HL-60 (cell line): ENCODE measurements at places on chromosomes 3 and 15.

DNA sequence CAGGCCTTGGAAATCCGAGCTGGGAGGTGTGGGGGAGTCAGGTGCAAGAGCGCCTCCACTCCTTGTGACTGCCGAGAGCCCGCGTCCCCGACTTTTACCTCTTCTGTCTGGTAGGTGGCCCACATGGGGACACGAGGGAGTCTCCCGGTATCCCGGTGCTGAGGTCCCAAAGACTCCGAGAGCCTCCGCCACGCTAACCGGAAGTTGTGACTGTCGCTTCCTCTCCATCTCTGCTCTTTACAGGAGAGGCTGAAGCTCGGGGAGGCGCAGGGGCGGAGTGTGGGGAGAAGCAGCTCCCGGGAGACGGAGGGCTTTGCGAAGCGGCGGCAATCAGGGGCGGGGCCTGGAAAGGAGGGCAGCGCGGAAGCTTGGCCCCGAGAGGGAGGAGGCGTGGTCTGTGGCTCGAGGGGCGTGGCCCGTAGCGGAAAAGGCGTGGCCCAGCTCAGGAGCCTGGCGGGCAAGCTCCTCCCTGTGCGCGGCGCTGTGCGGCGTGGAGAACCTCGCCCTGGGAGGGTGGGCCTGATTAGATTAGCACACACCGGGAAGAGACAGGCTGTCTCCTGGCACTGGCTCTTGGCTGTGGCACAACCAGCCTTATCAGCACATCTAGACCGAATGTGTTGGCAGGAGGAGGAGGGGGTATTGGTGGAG, 143.9 kb downstream of the GABRB3 start:
- no peak for DNase-seq

- no peak for DNase-seq
Measured at GRCh38 chr3:123880998-123881561, 3.1 kb downstream of the MYLK start.

- no peak for DNase-seq
Measured at GRCh38 chr15:93210995-93211394, 122.0 kb upstream of the RGMA start.

GRCh38 chr3:171783086-171783485, 27.2 kb downstream of the PLD1 start:
- DNase-seq: no peak

DNA sequence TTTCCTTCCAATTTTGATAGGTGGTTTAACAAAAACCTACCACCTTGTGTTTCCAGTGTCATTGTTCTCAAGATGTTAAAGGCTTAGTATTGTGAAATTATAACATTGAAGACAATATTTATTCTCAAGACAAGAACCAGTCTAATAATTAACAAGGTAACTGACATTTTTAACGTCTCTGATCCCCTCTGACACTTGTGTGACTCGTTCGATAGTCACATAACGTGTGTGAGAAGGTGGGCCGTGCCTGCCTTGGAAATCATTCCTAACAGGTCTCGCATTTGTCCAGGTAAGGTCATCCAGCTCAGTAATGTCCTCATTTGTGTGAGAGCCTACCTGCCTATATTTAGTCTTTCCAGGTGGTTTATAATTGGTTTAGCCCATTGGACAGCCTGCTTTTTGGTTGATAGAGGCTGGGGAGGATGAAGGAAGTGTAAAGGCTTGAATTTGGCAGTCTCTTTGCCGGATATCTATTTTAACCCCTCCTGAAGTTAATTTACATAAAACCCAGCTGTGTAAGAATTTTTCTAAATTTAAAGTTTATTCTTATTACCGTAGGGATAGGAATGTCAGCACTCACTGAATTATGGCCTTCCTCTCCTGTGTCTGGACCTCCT, 94.4 kb downstream of the AKAP13 start:
- no peak for DNase-seq

DNA sequence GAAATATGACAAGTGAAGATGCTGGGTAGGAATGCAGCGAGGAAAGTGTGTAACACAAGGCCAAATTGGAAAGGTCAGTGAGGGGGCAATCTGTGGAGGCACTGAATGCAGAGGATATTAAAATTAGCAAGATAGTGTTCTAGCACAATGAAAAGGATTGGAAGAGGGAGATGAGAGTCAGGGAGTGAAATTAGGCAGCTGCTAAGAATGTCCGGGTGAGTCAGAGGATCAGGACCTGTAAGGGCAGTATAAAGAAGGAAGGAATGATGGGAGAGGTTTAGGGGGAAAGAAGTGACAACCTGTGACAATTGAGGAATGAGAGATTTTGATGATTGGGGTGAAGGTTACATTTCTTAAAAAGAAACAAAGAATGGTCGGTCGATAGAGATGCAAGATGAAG, 103.5 kb downstream of the UBE3A start:
- no peak for DNase-seq

DNA sequence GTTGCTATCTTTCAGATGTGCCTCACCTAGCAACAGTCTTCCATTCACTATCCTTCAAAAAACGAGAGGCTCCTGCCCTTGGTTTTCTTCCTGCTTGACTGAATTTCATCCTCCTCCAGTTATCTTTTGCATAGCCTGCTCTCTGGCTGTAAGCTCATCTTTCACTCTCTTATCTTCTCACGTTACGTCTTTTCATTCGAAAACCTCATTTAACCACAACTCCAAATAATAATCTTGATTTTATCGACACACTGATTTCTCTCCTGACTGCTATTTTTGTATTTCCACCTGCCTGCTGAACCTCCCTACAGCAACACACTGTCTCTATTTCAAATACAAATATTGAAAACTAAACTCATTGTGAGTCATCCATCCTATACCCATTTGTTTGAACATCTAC, 230.7 kb upstream of the TMC3 start:
- no peak for DNase-seq

DNA sequence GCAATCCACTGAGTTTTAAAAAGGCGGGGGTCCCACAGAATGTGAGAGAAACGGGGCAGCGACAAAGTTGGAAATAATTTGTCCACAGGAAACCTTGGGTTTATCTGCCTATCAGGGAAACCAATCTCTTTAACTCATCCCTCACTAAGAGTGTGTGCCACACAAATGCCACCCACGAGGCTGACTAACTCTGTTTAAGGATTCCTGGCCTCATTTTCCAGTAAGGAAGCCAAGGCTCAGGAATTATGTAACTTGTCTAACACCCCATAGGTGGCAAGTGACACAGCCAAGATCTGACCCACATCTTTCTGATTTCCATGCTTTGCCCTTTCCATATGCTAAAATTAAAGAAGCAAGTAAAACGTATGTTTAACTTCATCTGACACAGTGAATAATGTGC, 263.2 kb downstream of the CNTN3 start:
- no peak for DNase-seq

DNA sequence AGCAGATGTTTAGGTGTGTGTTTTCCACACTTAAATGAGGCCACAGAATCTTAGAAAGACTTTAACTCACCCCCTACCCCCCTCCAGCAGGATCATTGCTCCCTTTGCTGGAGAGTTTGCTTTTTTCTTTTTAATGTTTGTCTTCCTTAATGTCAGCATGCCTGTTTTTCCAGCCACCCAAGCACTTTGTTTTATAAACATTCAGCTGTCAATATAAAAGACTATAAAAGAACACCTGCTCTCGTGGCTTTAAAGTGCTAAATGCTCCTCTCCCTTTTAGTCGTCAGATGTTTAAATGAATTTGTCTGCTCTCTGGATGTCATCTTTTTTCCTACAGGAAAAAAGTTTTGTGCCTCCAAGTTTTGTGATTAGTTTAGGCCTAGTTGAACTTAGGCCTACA, 61.7 kb downstream of the SIDT1 start:
- DNase-seq: no peak

DNA sequence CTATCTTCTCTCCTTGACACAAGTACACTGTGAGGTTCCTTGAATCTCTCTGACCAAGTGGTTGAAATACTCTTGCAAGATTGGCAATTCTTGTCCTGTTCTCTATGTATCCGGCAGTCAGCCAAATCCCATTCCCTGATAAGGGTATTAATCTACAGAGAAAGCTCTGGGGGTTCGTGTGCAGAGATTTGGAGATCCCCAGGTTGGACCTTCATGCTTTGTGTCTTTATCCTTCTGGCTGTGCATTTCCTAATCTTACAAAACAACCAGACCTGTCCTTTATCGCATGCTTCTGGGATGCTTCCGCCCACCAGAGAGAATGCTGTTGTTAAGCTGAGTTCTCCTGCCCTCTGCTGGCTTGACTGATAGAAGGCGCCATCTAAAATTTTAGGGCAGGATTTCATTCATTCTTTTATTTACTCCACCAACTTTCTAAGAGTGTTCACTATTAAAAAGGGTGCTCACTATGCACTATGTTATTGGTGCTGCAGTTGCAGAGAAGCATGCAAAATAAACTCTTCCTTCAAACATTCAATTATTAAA, 8.6 kb upstream of the SST start:
- DNase-seq: peak; percentile 39

DNA sequence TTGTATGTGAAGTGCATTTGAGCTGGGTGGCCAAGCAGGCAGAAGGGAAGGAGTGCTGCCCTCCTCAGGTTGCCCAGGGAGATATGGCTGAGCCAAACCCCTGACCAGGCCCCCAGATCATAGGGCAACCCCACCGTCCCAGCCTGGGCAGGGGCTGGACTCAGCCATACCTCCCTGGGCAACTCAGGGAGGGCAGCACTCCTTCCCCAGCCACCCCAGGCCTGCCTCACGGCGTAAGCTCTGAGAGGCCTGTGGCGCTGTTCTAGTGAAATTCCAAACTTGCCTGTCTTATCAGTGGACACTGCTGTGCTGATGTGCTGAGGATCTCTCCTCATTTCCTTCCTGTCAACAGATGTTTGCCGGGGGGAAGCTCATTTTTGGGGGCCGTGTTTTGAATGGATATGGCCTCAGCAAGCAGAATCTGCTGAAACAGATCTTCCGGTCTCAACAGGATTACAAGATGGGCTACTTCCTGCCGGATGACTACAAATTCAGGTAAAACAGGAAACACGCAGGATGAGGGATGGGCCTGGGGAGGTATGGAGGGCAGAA, 57.6 kb upstream of the FGD5 start:
- DNase-seq: no peak

GRCh38 chr3:135133905-135134683, 339.0 kb downstream of the EPHB1 start:
- DNase-seq: no peak

GRCh38 chr15:74036271-74037170, 42.0 kb downstream of the PML start:
- DNase-seq: peak; percentile 10

- DNase-seq: no peak
Measured at GRCh38 chr15:64456634-64457108, 3.7 kb upstream of the ZNF609 start.

GRCh38 chr15:90160781-90161727, 40.1 kb upstream of the SEMA4B start:
- no peak for DNase-seq

GRCh38 chr3:60323651-60324050, 927.6 kb downstream of the FHIT start:
- no peak for DNase-seq

GRCh38 chr3:23232854-23233253, 29.7 kb downstream of the UBE2E2 start:
- DNase-seq: no peak

GRCh38 chr3:114928989-114929640, 218.0 kb downstream of the ZBTB20 start:
- DNase-seq: no peak
